ENCODE measurements at places on chromosomes 6 and 20.

DNA sequence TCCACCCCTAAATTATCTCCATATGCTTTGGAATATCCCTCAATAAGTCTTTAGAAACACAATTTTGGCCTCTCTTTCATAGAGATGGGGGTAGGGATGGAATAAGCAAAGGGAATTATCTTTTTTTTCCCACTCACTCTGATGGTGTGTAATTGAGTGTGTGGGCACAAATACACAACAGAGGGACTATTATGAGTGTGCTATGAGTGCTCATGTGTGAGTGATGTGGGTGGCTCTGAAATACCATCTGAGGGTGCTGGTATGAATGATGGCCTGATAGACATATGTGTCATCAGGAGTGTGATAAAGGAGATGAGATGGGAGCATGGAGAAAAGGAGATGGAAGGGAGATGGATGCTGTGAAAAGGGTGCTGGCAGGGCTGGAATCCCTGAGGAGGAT, 35.6 kb downstream of the GSS start:
- no peak for DNase-seq

- DNase-seq, result no peak
Observed at GRCh38 chr20:49343246-49343645, 65.4 kb upstream of the ZNFX1 start.

- DNase-seq, result no peak
Observed at GRCh38 chr20:33079259-33079658, at the start of gene BPIFB4. TSS of gene BPIFB4 (plus strand) at chr20:33079643. CDS start at chr20:33081527, 1,884 bp downstream.

DNA sequence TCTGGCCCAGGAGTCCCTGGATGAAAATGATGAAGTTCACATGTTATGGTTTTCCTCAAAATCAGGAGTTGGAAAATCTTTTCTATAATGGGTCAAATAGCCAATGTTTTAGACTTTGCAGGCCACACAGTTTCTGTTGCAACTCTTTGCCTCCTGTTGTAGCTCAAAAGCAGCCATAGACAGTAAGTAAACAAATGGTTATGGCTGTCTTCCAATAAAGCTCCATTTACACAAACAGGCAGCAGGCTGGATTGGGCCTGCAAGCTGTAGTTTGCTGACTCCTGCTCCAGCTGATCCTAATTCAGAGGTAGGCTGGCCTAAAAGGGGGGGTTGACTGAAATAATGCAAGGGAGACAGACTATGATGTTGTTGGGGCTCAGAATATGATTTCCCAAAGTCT, 33.0 kb downstream of the METTL24 start:
- DNase-seq, result no peak

GRCh38 chr6:123462152-123462551, 174.6 kb downstream of the TRDN start:
- no peak for DNase-seq

DNA sequence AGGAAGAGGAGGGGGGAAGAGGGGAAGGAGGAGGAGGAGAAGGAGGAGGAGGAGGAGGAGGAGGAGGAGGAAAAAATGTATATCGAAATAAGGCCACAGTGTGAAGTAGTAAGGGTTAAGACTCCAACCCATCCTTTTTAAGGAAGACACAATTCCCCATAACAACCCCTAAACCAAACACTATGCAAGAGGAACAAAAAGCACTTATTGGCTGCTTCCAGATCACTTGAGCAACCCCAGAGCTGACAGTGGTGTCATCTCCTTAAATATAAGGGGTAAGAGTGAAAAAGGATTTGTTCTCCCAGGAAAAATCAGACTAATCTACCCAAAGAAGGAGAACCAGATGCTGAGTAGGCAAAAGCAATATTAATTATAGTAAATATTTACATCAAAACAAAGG, 169.1 kb upstream of the SASH1 start:
- no peak for DNase-seq

All from GM13976 (cell line).